ENCODE measurements at places on chromosomes 5 and 9. TPM values are rescaled to one million over a fixed set of nuclear protein-coding genes. Genes with fewer than 3 reads are reported as not detected.
A peak's percentile ranks its signal among the peaks of the same experiment; 100 is the strongest.

The LRRC14B gene
- total RNA-seq = not detected

The FRRS1L gene
- 3.3 TPM for total RNA-seq

The LIX1 gene
- 0.07 TPM for total RNA-seq

The CEL gene
- 4.0 TPM for total RNA-seq

The CYSRT1 gene
- 1.9 TPM for total RNA-seq

The BHMT2 gene
- total RNA-seq = not detected

The ARHGEF28 gene
- 0.57 TPM for total RNA-seq

The BTNL3 gene
- not detected for total RNA-seq

GRCh38 chr9:19485193-19485592 lies 76.4 kb downstream of the ACER2 start:
- no peaks in the 10 kb centered on the region for H3K27me3 ChIP-seq
- no peak overlapping the region for H3K4me3 ChIP-seq
- no peaks in the 10 kb centered on the region for H3K36me3 ChIP-seq
- no peak for DNase-seq
- H3K27ac ChIP-seq = no peak overlapping the region
- H3K4me1 ChIP-seq = no peaks in the 10 kb centered on the region

GRCh38 chr5:83026930-83027687 lies 50.1 kb downstream of the TMEM167A start:
- peaks cover 2% of the 10 kb centered on the region for H3K4me1 ChIP-seq
- peak overlapping the region; percentile 76 for H3K27ac ChIP-seq
- H3K36me3 ChIP-seq = no peaks in the 10 kb centered on the region
- peak overlapping the region; percentile 41 for H3K4me3 ChIP-seq
- H3K27me3 ChIP-seq = no peaks in the 10 kb centered on the region
- peak; percentile 81 for DNase-seq

GRCh38 chr9:93099551-93100275 lies 3.7 kb downstream of the CARD19 start:
- peaks cover 5% of the 10 kb centered on the region for H3K36me3 ChIP-seq
- H3K27ac ChIP-seq = no peak overlapping the region
- no peak overlapping the region for H3K4me3 ChIP-seq
- H3K27me3 ChIP-seq = no peaks in the 10 kb centered on the region
- H3K4me1 ChIP-seq = no peaks in the 10 kb centered on the region
- no peak for DNase-seq

- no peak for DNase-seq
- no peaks in the 10 kb centered on the region for H3K4me1 ChIP-seq
- no peaks in the 10 kb centered on the region for H3K27me3 ChIP-seq
- H3K4me3 ChIP-seq = no peak overlapping the region
Observed at GRCh38 chr9:130780865-130781504, 54.1 kb upstream of the ABL1 start.

DNA sequence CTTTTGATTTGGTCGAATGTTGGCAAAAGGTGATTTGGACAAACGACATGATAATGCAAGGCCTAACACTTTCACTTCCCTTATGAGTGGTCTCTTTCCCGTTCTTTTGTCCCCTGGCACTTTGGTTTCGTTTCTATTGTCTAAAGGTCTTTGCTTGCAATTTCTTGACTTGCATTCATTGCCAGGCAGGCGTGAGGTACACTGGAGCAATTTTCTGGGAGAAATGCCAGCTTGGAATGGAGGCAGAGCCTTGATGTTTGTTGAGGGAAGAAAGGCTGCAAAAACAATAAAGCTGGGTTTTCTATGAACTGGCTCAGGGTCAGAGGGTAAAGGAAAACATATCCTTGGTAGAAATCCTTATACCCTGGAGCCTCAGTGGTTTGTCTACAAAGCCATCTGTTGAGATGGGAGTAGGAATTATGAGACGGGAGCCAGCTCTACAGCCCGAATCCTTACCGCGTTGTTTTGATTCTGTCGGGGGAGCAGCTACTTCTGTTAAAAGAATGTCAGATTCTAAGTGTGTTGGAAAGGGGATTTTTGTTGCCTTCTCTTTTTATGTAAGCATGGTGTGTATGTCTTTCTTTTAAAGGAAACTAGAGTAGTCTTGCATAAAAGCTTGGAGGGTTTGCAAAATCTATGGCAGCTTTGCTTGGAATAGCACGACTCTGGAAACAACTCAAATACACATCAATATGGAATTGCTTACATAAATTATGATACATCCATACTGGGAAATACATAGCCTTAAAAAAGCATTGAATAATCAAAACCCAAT lies 158.9 kb downstream of the RMI1 start:
- H3K36me3 ChIP-seq = no peaks in the 10 kb centered on the region
- no peak overlapping the region for H3K4me3 ChIP-seq

- H3K36me3 ChIP-seq = no peaks in the 10 kb centered on the region
- no peaks in the 10 kb centered on the region for H3K27me3 ChIP-seq
- H3K27ac ChIP-seq = no peak overlapping the region
- DNase-seq = no peak
Observed at GRCh38 chr5:22391956-22392355, 461.2 kb downstream of the CDH12 start.

GRCh38 chr9:249025-249424 lies 34.4 kb downstream of the DOCK8 start:
- no peak for DNase-seq
- H3K4me3 ChIP-seq = no peak overlapping the region
- no peak overlapping the region for H3K27ac ChIP-seq
- H3K4me1 ChIP-seq = no peaks in the 10 kb centered on the region

DNA sequence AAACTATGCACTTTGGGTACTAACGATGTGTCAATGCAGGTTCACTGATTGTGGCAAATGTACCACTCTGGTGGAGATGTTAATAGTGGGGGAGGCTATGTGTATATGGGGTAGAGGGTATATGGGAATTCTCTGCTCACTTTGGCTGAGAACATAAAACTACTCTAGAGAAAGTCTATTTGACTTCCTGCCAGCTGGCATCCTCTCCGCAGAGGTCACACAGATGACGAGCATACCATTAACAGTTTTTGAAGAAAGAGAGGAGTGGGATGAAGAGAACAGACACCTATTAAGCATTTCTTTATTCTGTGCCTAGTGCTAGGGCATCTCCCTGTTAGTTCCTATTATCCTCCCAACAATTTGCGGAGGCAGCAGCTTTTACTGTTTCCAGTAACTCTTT lies 58.4 kb upstream of the TRIM32 start:
- no peak overlapping the region for H3K27ac ChIP-seq
- peaks cover 2% of the 10 kb centered on the region for H3K4me1 ChIP-seq
- H3K27me3 ChIP-seq = no peaks in the 10 kb centered on the region

- H3K36me3 ChIP-seq = no peaks in the 10 kb centered on the region
- H3K27ac ChIP-seq = no peak overlapping the region
- H3K4me3 ChIP-seq = no peak overlapping the region
- H3K4me1 ChIP-seq = no peaks in the 10 kb centered on the region
- DNase-seq = no peak
- H3K27me3 ChIP-seq = no peaks in the 10 kb centered on the region
Observed at GRCh38 chr9:123468541-123468940, 112.5 kb downstream of the CRB2 start.

GRCh38 chr9:14183001-14183400 lies 130.9 kb downstream of the NFIB start:
- H3K27ac ChIP-seq = no peak overlapping the region
- no peaks in the 10 kb centered on the region for H3K27me3 ChIP-seq
- H3K36me3 ChIP-seq = no peaks in the 10 kb centered on the region
- no peak for DNase-seq
- H3K4me3 ChIP-seq = no peak overlapping the region

GRCh38 chr5:17190242-17190778 lies 27.1 kb upstream of the BASP1 start:
- no peak for DNase-seq
- no peak overlapping the region for H3K4me3 ChIP-seq
